Osteoblast (primary cell): ENCODE measurements at places on chromosomes 2 and 18. TPM values are rescaled to one million over a fixed set of nuclear protein-coding genes. Genes with fewer than 3 reads are reported as not detected.

Gene GREB1L
- under 0.01 and 0.36 TPM in 2 replicates for total RNA-seq

Gene SP140L
- 15.6 and 18.6 TPM in 2 replicates for total RNA-seq

Gene SDC1
- 7.6 and 11.8 TPM in 2 replicates for total RNA-seq

Gene TANC1
- 33.9 and 34.7 TPM in 2 replicates for total RNA-seq

Gene SIX3
- not detected in 2 replicates for total RNA-seq

Gene KCNG2
- not detected in 2 replicates for total RNA-seq

GRCh38 chr2:157447031-157447430 is 3.1 kb upstream of the CYTIP start:
- H3K27ac ChIP-seq, result no peak overlapping the region
- no peak for DNase-seq
- H3K4me1 ChIP-seq, result no peaks in the 10 kb centered on the region

GRCh38 chr18:60935041-60935910 is 398.0 kb upstream of the CDH20 start:
- DNase-seq, result no peak
- H3K27ac ChIP-seq, result no peak overlapping the region
- H3K4me3 ChIP-seq, result no peak overlapping the region
- no peaks in the 10 kb centered on the region for H3K27me3 ChIP-seq

GRCh38 chr2:238021327-238021726 is 39.5 kb upstream of the SCLY start:
- DNase-seq, result no peak
- peaks cover 10% of the 10 kb centered on the region for H3K4me1 ChIP-seq
- H3K27me3 ChIP-seq, result no peaks in the 10 kb centered on the region
- H3K36me3 ChIP-seq, result peaks cover 6% of the 10 kb centered on the region
- no peak overlapping the region for H3K4me3 ChIP-seq

- H3K36me3 ChIP-seq, result peaks cover 46% of the 10 kb centered on the region
- H3K27me3 ChIP-seq, result no peaks in the 10 kb centered on the region
- no peak overlapping the region for H3K4me3 ChIP-seq
- peaks cover 22% of the 10 kb centered on the region for H3K4me1 ChIP-seq
- DNase-seq, result no peak
Observed at GRCh38 chr2:36574560-36574959, 23.4 kb downstream of the FEZ2 start.
